ENCODE measurements at places on chromosomes 1 and 21.

GRCh38 chr1:42211224-42211623 is 46.7 kb upstream of the GUCA2A start:
- DNase-seq: no peak

- DNase-seq: no peak
Observed at GRCh38 chr1:178308438-178308837, 188.3 kb downstream of the CLEC20A start.

- no peak for DNase-seq
Observed at GRCh38 chr1:183461350-183461749, 10.9 kb upstream of the SMG7 start.

- no peak for DNase-seq
Observed at GRCh38 chr1:25765923-25766589, 33.9 kb upstream of the SELENON start.

- DNase-seq: no peak
Observed at GRCh38 chr1:208047476-208047934, 136.6 kb upstream of the CD34 start.

DNA sequence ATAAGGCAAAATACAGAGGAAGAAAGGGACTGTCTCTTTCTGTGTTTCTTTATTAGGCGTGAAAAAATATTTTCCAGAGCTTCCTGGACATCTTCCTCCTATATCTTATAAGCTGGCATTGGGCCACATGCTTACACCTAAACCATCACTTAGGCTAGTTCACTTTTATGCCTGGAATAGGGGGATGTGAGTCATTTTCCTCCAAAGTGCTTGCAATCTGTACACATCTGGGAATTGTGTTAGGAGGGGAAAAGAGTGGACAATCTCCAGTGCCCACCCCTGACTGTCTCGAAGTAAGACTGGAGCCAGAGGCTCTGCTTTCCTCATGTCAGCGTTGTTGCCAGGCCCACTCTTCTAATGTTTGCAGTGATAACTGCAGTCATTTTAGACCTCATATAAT is 29.9 kb downstream of the GIPC2 start:
- DNase-seq: no peak

DNA sequence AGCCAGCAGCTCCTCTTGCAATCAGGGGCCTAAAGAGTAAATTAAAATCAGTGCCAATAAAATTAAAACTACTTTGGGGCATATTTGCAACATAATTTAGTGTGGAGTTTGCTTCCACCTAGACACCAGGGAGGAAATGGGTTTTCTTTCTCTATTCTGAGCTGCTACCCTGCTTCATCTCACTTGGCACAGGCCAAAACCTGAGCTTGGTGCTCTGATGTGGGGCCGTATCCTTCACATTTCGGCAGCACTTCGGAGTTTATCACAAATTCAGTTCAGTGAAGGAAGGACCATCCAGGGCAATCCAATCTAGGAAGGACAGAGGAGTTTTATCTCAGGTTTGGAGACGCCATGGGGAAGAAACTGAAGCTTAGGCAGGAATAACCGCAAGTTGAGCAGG is 123.6 kb upstream of the SPATA6 start:
- DNase-seq: no peak

GRCh38 chr1:18132711-18133541 is 25.3 kb downstream of the IGSF21 start:
- no peak for DNase-seq

DNA sequence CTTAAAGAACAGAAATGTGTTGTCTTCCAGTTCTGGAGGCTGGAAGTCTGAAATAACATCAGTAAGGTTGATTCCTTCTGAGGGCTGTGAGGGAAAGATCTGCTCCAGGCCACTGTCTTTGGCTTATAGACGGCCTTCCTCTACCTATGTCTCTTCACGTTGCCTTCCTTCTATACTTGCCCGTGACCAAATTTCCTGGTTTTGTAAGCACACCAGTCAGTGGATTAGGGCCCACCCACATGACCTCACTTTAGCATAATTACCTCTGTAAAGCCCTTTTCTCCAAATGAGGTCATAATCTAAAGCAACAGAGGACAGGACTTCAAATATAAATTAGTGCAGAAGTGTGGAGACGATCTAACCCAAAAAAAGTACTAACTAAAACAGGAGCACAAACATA is 231.6 kb downstream of the NRIP1 start:
- no peak for DNase-seq

GRCh38 chr1:58584082-58584895 is 7.2 kb upstream of the TACSTD2 start:
- no peak for DNase-seq

DNA sequence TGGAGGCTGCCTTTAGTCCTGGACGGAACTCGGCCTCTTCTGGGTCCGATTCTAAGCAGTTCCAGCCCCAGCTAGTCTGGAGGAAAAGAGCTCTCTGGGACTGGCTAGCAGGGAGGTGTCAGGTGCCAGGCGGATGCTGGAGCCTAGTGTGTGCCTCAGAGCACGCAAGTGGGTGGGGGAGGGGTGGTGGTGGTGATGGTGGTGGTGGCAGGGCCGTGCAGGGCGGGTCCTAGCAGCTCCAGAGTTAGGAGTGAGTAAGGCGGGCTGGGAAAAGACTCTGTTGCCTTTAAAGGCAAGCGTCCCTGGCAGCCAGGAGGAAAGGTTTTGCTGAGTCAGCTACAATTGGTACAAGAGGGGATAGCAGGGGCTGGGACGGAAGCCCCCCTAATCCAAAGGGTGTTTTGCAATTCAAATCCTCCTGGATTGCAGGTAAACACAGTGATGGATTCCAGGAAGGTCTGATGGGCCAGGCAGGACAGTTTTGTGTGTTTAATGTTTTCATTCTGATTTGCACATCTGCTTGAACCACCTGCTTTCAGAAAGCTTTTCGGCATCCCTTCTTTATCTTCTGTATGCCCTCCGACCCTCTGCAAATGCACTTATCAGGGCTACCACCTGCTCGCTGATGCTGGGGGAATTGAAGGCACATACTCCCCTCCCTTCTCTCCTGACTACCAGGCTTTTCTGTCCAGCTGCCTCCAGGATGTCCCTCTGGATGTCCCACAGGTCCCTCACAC is 4.1 kb upstream of the SLC2A1 start:
- no peak for DNase-seq

- DNase-seq: no peak
Observed at GRCh38 chr1:212774584-212774983, 17.0 kb downstream of the NSL1 start.

DNA sequence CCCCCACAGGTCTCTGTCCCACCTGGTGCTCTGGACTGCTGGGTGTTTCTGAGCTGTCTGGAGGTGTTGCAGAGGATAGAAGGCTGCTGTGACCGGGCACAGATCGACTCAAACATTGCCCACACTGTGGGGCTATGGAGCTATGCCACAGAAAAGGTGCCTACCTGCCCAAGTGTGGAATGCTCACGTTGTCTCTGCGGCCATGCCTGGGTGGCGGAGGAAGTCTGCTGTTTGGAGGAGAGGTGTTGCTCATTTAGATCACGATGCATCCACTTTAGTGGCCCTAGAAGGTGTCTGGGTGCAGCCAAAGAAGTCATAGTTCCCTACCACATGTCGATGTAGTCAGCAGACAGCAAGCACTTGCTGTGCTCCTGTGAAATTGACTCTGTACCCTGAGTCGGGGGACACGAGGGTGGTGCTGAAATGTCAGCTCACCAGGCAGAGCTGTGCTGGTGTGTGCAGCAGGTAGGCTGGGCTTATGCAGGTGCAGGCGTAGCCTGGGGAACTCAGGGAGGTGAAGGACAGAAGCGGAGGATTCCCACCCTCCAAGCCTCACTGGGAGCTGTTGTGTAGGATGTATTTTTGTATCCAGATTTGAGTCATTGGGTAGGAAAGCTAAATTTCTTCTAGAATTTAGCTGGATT is 32.8 kb upstream of the PWP2 start:
- DNase-seq: no peak

- DNase-seq: no peak
Observed at GRCh38 chr1:203589171-203589570, 37.5 kb upstream of the ATP2B4 start.

GRCh38 chr1:151251656-151252470 is 2.7 kb upstream of the PSMD4 start:
- DNase-seq: peak; percentile 63
